ENCODE measurements at places on chromosomes 6 and 20.

DNA sequence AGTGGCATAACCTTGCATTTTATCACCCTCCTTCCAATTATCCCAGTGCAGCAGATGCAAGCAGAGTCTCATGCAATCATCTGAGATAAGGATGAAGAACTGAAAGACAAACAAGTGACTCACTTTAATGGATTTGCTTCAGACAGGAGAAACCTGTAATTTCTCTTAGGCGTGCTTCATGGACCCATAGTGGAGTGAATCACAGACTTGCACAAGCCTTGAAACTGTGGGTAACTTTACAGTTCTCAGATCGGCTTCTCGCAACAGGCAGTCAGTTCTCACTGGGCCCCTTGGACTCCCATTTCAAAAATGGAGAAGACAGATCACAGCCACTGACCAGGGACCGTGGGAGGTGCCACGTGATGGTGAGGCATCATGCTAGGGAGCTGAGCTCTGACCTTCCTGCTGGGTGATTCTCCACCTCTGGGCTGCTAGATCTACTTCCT lies at the start of gene ADGRF4:
Gene ADGRF4 (plus strand): TSS at position 239 of the 446 bp plus-strand sequence. CDS start 8,666 bp downstream, outside the sequence.
- no peak for DNase-seq

GRCh38 chr6:161134550-161135298 lies 139.1 kb downstream of the AGPAT4 start:
- no peak for DNase-seq

DNA sequence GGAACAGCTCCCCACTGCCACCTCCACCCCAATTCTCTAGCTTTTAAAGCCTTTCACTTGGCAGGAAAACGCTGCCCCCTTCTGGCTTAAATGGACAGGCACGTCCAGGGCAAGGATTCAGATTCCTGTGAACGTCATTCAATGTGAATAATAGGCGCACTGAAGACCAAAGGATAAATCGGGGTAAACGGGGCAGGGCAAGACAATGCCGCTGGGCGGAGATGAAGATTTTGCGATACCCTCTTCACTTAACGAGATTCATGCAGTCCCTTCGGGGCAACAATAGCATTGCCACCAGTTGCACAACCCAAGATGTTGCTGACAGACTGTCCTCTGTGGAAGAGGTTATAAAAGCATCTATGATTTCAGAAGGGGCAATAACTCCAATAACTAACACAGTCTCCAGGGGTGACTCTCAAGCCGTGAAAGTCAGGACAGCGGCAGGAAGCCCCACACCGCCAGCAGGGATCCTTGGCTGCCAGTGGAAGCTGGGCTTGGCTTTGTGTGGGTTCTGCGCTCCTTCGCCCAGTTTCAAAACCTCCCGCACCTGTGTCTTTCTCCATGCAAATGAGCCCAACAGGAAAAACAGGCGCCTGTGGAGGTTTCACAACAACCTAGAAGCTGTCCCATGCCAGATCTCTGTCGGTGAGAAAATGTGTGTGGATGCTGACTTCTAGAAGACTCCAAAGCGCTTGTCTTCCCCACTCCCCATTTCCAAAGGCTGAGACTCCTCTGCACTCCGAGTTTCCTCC lies 291.8 kb downstream of the BMP7 start:
- DNase-seq = peak; percentile 40

DNA sequence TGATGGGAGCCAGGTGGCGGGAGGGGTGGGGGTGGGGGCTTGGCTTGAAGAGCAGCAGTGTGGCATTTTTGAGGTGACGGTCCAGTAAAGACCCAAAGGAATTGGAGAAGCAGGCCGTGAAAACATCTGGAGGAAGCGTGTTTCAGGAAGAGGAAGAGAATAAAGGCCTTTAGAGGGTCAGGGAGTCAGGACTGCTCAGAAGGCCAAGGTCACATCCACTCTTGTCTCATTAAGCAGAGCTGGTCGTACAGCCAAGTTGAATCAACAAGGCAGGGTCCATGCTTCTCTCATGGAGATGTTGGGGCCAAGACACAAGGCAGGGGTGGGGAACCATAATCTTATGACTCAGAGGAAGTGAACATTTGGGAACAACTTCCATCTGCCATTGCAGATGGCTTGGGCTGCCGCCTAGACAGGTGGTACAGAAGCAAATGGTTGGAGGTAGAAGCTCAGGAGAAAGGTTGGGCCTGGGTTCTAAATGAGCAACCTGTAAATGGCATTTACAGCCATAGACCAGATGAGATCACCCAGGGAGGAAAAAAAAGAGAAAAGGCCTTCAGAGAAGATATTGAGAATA lies 179.6 kb downstream of the TTLL2 start:
- no peak for DNase-seq

GRCh38 chr6:87279196-87279595 lies 43.2 kb upstream of the SMIM8 start:
- DNase-seq = no peak

DNA sequence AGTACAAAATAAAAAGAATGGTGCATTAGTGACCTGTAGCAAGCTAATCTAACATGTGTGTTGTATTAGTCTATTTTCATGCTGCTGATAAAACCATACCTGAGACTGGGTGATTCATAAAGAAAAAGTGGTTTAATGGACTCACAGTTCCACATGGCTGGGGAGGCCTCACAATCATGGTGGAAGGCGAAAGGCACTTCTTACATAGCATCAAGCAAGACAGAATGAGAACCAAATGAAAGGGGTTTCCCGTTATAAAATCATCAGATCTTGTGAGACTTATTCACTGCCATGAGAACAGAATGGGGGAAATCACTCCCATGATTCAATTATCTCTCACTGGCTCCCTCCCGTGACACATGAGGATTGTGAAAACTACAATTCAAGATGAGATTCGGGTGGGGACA lies 45.4 kb upstream of the AIG1 start:
- DNase-seq = no peak

Data from GM10248 (cell line).